Activated T-helper 2 cell treated with anti-CD3 and anti-CD28 coated beads, Interferon-gamma antibody, Interleukin-2, Interleukin-4, amounts not matched to agents 10 μg/mL and 5 μg/mL and 100 μg/mL, durations not matched to agents 14 hours and 24 hours and 36 hours (primary cell): ENCODE measurements at places on chromosomes 13 and 19. TPM values are rescaled to one million over a fixed set of nuclear protein-coding genes. Genes with fewer than 3 reads are reported as not detected.

GRCh38 chr13:72104656-72105180 is 237.7 kb upstream of the DACH1 start:
- DNase-seq: no peak

GRCh38 chr19:49407482-49408015 is 15.7 kb downstream of the PTH2 start:
- no peak for DNase-seq

- no peak for DNase-seq
Observed at GRCh38 chr13:112184261-112184660, 117.3 kb downstream of the SOX1 start.

GRCh38 chr19:55080968-55081769 is 5.5 kb downstream of the EPS8L1 start:
- DNase-seq: peak; percentile 94

- no peak for DNase-seq
Observed at GRCh38 chr13:77530875-77531274, 4.6 kb upstream of the SCEL start.

GRCh38 chr19:48061401-48062344 is 17.8 kb upstream of the CABP5 start:
- DNase-seq: no peak

- no peak for DNase-seq
Observed at GRCh38 chr19:7781157-7781556, 18.1 kb downstream of the CLEC4M start.

- DNase-seq: peak; percentile 15
Observed at GRCh38 chr19:13441810-13442512, 64.3 kb downstream of the CACNA1A start.

DNA sequence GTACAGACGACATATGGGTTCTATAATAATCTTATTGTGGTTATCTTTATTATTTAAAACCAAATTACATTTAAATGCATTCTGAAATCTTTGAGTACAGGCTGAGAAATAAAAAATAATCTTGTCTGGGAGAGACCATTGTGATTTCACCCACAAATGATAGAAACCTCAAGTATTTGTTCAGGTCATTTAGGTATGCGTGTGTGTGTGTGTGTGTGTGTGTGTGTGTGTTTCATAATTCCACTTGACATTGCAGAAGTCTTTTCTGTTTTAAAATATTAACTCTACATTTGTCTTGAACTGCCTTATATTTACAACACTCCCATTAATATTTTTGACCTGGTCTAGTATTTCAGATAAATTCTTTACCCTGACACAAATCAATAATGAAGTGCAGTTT is 126.9 kb downstream of the SPRY2 start:
- DNase-seq: no peak

DNA sequence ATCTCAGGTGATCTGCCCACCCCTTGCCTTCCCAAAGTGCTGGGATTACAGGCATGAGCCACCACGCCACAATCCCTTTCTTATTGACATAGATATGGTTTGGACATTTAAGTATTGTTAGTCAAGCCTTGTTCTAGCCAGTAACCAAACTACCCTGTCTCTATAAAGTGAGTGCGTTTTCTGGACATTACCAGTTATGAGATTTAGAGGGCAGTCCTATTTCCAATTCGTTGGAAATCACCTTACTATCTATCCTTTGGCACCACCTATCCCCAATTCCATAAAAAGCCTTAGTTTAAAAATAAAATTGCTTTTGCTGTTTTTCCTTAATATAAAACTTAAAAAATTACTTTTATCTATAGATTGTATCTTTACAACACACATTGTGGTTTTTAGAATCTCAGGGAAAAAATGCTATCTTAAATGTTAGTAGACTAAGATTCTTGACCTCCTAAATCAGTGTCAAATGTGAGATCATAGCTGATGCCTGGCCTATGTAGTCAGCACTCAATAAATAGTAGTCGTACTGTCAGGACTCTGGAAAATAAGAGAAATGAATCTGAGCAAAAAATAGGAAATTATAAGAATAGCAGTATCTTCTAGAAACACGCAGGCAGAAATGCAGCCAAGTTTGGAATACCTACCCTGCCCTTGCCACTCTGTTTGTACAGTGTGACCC is 57.0 kb downstream of the NUFIP1 start:
- no peak for DNase-seq

- no peak for DNase-seq
Observed at GRCh38 chr19:5287066-5287465, 53.5 kb downstream of the PTPRS start.

DNA sequence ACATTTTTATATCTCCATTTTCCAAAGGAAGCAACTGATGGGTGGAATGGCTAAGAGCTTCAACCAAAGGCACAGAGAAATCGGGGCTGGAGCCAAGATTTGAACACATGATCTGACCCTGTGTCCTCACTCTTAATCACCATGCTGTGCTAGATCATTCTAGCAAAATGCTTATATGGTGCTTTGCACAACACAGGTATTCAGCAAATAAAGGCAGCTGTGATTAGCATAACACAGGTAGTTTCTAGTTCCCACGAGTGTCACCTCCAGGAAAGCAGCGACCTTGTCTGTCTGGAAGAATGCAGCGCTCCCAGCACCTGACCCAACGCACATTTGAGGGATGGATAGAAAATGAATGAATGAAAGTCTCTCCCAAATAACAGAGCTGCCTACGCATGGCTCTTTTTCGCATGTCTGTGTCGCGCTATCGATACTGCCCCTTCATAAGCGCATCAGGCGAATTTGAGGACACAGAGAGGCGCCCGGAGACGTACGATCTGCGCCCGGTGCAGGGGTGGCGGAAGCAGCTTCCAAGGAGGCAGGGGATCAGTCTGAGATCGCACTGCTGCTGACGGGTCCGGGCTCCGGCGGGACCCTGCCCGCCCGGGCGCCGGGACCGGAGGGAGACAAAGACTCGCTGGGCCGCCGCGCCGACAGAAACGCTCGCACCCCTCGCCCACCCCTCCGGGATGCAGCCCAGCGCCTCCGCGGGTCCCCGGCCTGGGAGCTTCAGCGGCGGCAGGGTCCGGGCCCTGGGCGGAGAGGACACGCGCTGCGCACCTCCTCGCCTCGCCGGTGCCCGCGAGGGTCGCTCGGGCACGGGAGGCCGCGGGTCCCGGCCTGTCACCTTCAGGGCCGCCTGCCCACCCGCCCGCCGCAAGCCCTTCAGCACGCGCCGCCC is 609 bp downstream of the EPS15L1 start:
- DNase-seq: peak; percentile 22

DNA sequence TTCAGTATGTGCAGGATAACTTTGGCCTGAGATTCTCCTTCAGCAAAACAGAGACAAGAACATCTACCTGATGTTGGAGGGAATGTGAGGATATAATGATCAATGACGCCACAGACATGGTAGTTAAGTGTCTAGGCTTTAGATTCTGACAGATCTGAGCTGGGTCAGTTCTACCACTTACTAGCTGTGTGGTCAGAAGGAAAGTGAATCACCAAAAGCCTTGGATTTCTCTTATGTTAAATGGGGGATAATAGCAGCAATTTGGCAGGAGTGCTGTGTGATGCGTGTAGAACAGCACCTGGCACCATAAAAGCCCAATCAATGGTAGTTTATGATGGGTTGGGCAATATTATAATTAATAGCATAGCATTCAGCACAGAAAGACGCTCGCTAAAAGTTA is 41.7 kb downstream of the RXFP2 start:
- DNase-seq: no peak

The IGSF23 gene
- total RNA-seq: not detected in 2 replicates

The SYCN gene
- not detected in 2 replicates for total RNA-seq

The NKG7 gene
- 332 and 342 TPM in 2 replicates for total RNA-seq

The ZNF557 gene
- total RNA-seq: 9.2 and 9.4 TPM in 2 replicates

The LGALS14 gene
- total RNA-seq: not detected in 2 replicates

The LYL1 gene
- 5.5 and 5.6 TPM in 2 replicates for total RNA-seq

The KCNK6 gene
- 27.3 TPM in 2 replicates for total RNA-seq

The MBD3L2 gene
- not detected in 2 replicates for total RNA-seq

The SIGLEC8 gene
- 0.07 and 0.18 TPM in 2 replicates for total RNA-seq
